Activated CD4-positive, CD25-positive, alpha-beta regulatory T cell treated with anti-CD3 and anti-CD28 coated beads, Interleukin-2, amount 50 U/mL, for 24 hours (primary cell): ENCODE measurements at places on chromosomes 1 and 21.

DNA sequence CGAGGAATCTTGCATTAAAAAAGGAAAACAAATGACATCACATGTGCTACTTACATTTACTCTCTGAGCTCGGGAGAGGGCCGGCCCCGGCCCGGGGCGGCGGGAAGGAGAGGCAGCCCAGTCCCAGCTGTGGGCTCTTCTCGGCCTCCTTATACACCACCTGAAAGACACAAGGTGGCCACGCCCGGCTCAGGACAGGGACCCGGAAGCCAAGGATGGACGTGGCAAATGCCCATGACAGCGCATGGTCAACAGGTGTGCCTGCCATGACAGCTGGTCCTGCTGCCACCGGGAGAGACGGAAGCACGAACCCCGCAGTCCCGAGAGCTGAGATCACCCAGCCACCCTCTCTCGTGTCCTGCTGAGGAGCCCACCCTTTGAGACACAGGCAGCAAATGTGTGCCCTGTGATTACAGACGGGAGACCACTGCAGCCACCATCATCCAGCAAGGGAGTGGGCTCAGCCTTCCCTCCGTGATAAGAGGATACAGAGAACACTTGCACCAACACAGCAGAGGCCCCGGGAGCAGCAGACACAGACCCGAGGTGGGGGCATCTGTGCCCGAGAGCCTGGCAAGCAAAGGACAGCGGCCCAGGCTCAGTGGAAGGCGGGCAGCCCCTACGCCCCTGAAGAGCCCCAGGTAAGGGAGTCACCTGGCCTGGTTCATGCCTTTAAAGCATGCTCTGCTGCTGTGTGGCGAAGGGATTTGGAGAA lies 8.7 kb downstream of the TPRG1L start:
- no peak for ATAC-seq

DNA sequence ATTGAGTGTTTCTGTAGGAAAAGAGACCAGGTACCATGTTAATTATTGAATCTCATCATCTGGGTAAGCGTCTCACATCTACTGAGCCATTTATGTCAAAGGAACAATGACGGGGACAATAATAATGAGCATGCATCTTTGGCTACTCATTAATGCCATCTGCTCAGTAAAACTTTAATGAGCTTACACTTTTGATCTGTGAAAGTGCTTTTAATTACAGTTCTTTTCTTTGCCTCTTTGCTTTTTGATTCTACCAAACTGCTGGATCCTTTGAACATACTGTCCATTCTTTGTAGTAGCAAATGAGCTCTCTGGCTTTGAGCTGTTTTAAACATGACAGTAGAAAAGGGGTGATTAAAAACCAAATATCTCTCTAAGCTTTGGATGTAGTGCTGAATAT lies 181.2 kb upstream of the IVNS1ABP start:
- ATAC-seq = no peak

- ATAC-seq = no peak
Measured at GRCh38 chr1:227070638-227071285, 130.7 kb downstream of the COQ8A start.

DNA sequence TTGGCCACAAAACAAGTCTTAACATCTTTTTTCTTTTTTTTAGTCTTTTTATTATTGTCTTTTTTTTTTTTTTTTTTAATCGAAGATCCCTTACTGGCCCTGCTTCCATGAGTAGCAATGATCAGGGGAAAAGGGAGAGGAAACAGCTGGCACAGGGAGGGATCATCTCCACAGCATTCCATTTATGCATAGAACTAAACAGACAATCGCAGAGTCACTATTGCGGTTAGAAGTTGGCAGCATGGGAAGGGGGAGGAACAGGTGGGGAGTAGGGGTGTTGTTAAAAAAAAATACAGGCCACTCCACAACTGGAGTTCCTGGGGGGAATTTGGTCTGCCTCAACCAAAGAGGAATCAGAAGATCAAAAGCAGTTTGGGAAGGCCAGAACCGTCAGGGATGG lies 55.4 kb downstream of the C1orf185 start:
- no peak for ATAC-seq

DNA sequence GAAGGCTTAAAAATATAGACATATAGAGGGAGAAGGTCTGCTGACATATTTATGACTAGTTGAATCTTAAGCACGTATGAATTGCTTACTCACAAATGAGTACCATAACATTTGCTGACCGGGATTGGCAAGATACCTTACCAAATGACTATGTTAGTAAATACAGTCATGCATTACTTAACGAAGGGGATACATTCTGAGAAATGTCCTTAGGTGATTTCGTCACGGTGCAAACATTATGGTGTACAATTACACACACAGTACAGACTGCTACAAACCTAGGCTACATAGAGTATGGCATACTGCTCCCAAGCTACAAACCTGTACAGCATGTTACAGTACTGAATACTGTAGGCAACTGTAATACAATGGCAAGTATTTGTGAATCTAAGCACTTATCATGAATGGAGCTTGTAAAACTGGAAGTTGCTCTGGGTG lies 19.4 kb upstream of the UBE2U start:
- ATAC-seq = no peak

DNA sequence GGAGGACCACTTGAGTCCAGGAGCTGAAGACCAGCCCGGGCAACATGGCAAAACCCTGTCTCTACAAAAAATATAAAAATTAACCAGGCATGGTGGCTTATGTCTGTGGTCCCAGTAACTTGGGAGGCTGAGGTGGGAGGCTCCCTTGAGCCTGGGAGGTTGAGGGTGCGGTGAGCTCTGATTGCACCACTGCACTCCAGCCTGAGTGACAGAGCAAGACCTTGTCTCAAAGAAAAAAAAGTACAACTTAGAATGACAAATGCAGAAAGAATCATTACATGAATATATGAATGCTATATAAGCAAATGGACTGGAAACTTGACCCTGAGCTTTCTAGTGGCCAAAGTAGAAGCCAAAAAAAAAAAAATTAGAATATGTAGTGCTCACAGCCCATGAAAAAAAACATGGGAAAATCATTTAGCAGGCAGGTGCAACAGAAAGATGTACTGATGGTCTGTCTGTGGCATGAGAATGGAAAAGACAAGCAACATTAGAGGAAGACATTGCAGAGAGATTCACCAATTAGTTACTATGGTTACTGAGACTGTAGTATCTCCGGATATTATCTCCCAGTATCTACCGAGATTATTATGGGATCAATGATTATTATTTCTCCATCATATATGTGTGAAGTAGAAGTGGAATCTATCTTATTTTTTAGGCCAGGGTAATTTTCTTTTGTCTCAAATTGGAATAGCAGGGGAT lies 19.2 kb downstream of the ELAPOR1 start:
- ATAC-seq = no peak

DNA sequence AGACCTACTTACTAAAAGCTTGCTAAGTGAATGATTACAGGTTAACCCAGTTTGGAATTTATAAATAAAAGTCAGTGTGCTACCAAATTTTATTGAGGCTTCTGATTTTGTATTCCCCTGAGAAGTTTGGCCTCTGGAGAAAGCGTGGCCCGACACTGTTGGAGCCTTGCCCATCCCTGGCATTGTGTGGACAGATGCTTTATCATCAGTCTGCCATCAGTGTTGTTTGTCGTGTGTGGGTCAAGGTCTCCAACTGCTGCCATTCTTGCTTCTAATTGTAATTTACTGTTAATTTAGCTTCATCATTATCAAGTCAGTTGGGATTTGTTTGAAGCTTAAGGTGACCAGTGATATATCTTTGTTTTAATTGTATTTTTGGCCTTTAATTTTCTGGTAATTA lies 62.0 kb upstream of the LPGAT1 start:
- ATAC-seq = no peak

DNA sequence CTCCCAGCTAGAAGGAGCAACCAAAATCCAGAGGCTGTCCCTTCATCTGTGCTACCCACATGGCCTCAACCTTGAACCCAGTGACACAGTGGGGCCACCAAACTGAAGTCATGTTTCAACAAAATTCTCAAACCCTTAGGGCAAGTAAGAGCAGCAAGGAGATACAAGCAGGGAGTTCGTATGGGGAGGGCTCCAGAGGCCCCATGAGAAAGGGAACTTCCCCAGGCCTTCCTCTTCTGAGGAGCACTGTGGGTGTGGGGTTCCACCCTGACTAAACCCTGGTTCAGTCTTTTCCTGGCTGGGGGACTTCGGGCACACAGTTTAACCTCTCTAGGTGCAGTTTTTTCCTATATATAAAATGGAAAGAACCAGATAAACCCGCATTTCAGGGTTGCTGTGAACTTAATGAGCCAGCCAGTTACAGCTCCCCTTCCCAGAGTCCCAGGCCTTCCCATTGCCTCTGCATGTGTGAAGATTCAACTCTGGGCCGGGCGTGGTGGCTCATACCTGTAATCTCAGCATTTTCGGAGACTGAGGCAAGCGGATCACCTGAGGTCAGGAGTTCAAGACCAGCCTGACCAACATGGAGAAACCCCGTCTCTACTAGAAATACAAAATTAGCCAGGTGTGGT lies 8.0 kb upstream of the THEMIS2 start:
- ATAC-seq = peak; percentile 27

DNA sequence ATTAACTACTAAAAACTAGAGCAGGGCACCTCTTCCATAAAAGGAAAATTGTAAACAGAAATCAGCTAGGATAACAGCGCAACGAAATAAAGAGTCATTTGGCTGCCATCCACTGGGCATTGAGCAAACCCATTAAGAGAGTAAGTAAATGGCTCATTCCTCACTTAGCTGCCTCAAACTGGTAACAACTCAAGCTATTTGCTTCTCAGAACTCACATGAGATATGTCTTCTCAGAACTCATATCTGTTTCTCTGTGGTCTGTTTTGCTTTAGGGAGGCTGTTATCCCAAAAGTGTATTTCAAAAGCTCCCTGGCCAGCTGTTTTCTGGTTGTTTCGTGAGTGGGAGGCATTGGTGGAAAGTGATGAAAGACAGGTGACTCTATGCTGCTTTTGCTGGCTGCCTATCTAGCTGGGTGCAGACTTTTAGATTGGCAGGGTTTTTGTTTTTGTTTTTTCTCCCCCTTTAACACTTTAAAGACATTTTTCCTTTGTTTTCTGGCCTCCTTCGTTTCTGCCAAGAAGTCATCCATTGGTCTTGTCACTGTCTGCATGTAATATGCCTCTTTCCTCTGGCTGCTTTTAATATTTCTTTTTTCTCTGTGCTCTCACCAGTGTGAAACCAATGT lies 269.2 kb upstream of the RGS18 start:
- ATAC-seq = no peak
